Activated naive CD4-positive, alpha-beta T cell treated with anti-CD3 and anti-CD28 coated beads, Interleukin-2, amount 10 ng/mL, durations not matched to agents 5 hours and 36 hours (primary cell): ENCODE measurements at places on chromosomes 7 and 10. TPM values are rescaled to one million over a fixed set of nuclear protein-coding genes. Genes with fewer than 3 reads are reported as not detected.

Gene FAM237B
- total RNA-seq = not detected

Gene CDNF
- 1.8 TPM for total RNA-seq

Gene IFIT1B
- total RNA-seq = not detected

Gene NOD1
- 14.7 TPM for total RNA-seq

Gene BAG3
- total RNA-seq = 24.9 TPM

Gene RARRES2
- total RNA-seq = not detected

Gene NAT16
- total RNA-seq = not detected

Gene NXPH1
- total RNA-seq = not detected

Gene SPDYE3
- not detected for total RNA-seq

Gene TMEM248
- 88.0 TPM for total RNA-seq

Gene RELN
- total RNA-seq = not detected

Gene SPDYE9
- not detected for total RNA-seq

Gene TECTB
- total RNA-seq = not detected

Gene PAX4
- not detected for total RNA-seq

Gene SAMD9
- 38.3 TPM for total RNA-seq

Gene CCDC3
- 0.07 TPM for total RNA-seq

Gene LAMB1
- total RNA-seq = not detected

Gene SDK1
- 0.45 TPM for total RNA-seq

Gene RASSF4
- 1.3 TPM for total RNA-seq

Gene SFTPD
- total RNA-seq = not detected

Gene GRID2IP
- total RNA-seq = not detected

Gene IL2RA
- total RNA-seq = 211 TPM

Gene AKR1D1
- not detected for total RNA-seq

Gene PDZD7
- total RNA-seq = 0.72 TPM

Gene BMS1
- total RNA-seq = 15.9 TPM

Gene SPDYE16
- total RNA-seq = 0.53 TPM

Gene RASA4
- 36.1 TPM for total RNA-seq

Gene TAC1
- not detected for total RNA-seq

Gene UCMA
- total RNA-seq = not detected

Gene OIT3
- total RNA-seq = not detected

Gene MBL2
- not detected for total RNA-seq

Gene SYT15
- total RNA-seq = 0.75 TPM

Gene PRTFDC1
- 0.89 TPM for total RNA-seq

Gene TEX36
- total RNA-seq = not detected

Gene CCDC7
- 15.2 TPM for total RNA-seq

Gene TNRC18
- 48.8 TPM for total RNA-seq

Gene PRXL2A
- 8.5 TPM for total RNA-seq

Gene TFR2
- total RNA-seq = 9.4 TPM

Gene PRF1
- total RNA-seq = 57.4 TPM

Gene BMPER
- not detected for total RNA-seq

Gene MYPN
- total RNA-seq = not detected

Gene ACTL6B
- total RNA-seq = not detected

Gene MSMB
- not detected for total RNA-seq

Gene LLCFC1
- total RNA-seq = not detected

Gene DENND2A
- total RNA-seq = not detected

Gene PTPRE
- total RNA-seq = 30.4 TPM

Gene HNRNPH3
- 107 TPM for total RNA-seq
